Effector memory CD8-positive, alpha-beta T cell (primary cell): ENCODE measurements at places on chromosomes 12 and 14.

DNA sequence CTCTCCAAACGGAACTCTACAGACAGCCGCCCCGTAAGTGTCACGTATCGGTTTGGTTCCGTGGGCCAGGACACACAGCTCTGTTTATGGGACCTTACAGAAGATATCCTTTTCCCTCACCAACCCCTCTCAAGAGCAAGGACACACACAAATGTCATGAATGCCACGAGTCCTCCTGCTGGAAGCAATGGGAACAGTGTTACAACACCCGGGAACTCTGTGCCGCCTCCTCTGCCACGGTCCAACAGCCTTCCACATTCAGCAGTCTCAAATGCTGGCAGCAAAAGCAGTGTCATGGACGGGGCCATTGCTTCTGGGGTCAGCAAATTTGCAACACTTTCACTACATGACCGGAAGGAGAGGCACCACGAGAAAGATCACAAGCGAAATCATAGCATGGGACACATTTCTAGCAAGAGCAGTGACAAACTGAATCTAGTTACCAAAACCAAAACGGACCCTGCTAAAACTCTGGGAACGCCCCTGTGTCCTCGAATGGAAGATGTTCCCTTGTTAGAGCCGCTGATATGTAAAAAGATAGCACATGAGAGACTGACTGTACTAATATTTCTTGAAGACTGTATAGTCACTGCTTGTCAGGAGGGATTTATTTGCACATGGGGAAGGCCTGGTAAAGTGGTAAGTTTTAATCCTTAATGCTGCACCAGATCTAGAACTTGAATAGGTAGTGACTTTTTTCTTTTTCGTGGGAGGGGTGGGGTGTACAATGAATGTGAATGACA, 69.7 kb downstream of the WDR20 start:
- no peak for DNase-seq

DNA sequence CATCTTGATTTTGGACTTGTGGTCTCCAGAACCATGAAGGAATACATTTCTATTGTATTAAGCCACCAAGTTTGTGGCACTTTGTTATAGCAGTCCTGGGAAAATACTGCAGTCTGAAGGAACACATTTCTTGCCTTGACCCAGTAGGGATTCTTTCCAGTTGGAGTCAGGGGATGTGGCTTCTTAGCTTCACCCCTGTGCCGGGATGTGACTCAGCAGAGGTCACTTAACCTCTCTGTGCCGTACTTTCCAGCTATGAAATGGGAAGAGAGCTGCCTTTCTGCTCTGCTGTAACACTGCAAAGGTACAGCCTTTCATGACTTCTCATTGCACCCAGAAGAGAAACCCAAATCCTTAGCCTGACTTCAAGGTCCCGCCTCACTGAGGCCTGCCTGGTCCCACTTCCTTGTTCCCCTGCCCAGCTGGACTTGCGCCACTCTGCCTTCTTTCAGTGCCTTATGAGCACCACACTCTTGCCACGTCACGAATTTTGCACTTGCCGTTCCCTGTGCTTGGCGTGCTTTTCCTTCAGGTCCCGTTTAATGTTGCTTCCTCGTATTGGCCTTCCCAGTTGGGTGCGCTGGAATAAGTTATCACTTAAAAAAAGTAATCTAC, 24.2 kb downstream of the CHST11 start:
- DNase-seq = no peak

GRCh38 chr14:95033682-95034632, 123.4 kb downstream of the DICER1 start:
- no peak for DNase-seq

- no peak for DNase-seq
These were observed 66.6 kb upstream of the BICD1 start for GRCh38 chr12:32039917-32040575.

- no peak for DNase-seq
These were observed 71.2 kb downstream of the SLC2A13 start for GRCh38 chr12:40034712-40035111.

DNA sequence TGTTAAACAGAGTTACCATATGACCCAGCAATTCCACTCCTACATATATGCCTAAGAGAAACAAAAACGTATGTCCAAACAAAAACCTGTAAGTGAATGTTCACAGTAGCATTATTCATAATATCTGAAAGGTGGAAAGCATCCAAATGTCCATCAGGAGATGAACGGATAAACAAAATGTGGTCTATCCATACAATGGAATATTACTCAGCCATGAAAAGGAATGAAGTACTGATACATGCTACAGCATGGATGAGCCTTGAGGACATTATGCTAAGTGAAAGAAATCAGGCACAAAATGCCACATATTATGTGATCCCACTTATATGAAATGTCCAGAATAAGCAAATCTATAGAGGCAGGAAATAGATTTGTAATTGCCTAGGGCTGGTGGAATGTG, 16.8 kb downstream of the MOK start:
- DNase-seq = no peak

DNA sequence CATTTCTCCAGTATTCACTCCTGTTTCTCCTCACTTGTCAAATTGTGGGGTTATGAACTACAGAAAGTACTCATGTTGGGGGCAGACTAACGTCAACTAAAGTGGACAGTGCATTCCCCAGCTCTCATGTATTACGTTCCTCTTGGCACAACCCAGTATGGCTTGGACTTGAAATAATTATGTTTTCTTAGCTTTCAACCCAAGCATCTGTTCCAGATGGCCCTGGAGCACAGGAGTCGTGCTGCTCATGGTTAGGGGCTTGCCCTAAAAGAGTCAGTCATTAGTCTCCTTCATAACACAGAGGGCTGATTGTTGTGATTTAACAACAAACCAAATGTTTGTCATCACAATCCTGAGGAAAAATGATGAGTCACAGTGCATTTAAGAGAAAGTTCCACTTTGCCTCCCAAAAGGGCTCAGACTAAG, 154.4 kb downstream of the RPAP3 start:
- no peak for DNase-seq

DNA sequence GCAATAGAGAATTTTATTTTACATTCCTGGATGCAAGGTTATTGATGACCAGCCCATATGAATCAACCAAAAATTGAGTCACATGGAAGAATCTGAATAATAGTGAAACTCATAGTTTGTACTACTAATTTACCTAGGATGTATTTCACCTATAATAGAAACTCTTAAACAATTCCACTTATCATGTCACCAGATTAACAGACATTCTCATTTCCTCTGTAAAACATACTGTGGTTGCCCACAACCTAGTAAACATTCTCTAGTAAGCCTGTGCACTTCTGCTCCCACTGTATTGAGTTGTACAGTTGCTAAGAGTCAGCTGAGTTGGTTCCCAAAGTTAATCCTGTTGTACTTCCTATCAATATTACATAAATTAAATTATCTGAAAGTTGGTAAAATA, 196.6 kb upstream of the TMTC1 start:
- DNase-seq = no peak

GRCh38 chr12:24721191-24721590, 227.7 kb downstream of the BCAT1 start:
- no peak for DNase-seq

DNA sequence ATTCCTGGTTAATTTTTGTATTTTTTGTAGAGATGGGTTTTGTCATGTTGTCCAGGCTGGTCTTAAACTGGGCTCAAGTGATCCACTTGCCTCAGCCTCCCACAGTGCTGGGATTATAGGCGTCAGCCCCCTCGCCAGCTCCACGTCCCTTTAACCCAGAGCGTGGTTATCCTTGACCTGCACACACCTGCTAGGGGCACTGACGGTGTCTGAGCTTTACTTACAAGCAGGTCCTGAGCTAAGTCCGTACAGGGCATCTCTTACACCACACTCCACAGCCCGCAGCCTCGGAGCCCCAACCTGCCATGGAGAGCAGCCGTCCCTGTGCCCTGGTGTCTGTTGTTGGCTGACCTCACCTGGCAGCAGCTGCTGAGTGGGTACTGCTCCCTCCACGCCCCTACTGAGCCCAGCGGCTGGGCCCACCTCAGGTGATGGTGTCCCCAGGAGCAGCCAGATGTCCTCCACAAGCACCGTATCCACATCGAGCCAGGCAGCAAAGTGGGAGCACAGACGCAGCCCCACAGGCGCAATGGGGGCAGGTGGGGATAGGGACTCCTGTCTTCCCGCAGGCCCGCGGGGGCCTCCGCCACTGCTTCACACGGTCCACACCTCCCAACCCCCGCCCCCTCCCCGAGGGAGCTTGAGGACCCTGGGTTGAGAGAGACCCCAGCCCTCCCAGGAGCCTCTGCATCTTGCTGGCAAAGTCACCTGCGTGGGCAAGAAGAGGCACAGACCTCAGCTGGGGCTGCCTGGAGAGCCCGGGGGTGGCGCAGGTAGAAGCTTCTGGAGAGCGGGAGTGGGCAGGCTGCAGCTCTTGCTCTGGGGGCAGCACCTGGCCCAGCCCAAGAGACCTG, 325.4 kb upstream of the SFSWAP start:
- DNase-seq = no peak

DNA sequence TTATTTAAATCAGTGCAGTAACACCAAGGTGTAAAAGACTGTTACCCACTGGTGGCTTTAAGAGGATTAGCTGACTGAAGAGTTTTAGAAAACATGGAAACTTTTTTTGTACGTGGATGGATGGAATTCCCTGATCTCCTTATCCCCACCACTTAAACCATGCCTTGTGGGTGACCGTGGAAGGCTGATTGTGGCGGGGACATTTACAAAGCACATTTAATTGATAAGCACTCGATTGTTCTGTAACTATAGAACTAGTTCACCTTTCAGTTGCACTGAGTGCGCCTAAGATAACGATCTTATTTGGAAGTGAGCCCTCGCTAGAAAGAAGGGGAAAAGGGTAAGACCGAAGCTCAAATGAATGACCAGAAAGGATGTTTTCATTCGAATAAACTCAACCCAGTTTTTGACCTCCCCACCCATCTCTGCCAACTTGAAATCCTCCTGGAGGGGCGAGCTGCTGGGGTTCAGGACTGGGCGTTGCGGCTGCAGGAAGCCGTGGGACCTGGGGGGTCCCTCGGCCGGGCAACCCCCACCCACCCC, 688 bp upstream of the RASSF3 start:
- DNase-seq = no peak
